ENCODE measurements at places on chromosomes 7 and 10.
A peak's percentile ranks its signal among the peaks of the same experiment; 100 is the strongest.

DNA sequence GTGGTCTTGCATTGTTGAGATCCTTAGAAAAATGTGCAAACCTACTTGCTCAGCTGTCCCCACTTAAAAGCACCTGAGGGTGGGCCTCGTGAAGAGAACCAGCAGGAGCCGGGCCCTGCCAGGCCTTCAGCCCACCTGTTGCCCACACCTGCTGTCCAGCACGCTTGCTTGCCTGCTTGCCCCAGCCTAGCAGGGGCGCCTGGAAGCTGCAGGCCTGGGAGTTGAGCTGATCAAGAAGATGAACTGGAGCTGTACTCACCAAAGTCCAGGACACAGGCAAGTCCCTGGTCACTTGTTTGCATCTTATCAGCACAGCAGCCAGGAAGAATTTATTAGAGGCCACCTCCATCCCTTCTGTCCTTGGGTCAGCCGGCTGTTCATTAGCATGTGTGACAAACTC is 23.2 kb downstream of the CYP26A1 start:
- no peak for DNase-seq

DNA sequence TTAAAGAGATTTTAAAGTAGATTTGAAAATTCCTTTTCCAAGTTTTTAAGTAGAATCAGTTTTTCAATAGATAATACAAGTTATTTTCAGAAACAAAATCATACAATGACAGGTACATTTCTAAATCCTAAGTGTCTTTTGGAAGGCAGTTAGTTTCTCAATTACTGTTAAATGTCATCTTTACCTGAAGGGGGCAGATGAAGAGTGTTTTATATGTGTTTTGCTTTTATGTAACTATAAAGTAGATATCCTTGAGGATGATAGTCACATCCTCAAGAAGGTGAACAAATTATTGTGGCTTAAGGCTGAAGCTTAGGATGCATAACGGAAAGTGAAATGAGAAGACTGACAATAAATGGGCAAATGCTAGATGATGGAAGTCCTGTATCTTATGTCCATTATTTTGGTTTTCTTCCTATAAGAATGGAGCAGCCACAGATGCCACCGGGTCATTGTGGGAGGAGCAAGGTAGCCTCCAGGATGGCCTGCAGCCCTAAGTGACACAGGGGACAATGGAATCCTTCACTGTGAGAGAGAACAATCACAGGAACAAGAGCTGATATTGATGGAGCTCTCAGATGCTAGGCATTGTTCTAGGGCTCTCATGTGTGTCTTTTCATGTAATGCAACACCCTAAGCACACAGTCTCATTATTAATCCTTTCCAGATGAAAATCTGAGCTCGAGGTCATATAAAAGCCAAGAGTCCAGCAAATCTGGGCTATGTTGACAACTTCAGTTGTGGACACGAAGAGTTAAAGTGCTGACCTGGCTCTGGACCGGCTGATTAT is 14.1 kb upstream of the MKX start:
- DNase-seq: no peak

GRCh38 chr7:7897509-7897908 is 71.1 kb upstream of the GLCCI1 start:
- no peak for DNase-seq

GRCh38 chr10:6909905-6910560 is 330.0 kb upstream of the PRKCQ start:
- no peak for DNase-seq

- DNase-seq: no peak
These were observed 74.3 kb downstream of the PTN start for GRCh38 chr7:137269240-137269639.

DNA sequence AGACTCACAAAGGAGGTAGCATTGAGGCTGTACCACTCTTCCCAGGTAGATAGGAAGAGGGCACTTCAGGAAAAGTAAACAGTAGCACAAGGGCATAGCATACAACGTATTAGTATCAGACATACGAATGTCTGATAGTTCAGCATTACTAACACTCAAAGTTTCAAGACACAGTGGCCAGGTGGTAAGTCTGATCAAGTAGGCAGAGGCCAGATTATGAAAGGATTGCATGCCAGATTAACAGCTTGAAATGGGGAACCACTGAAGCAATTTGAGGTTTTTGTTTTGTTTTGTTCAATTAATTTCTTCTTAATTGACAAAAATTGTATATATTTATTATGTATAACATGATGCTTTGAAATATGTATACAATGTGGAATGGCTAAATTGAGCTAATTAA is 45.7 kb upstream of the IL6 start:
- no peak for DNase-seq

GRCh38 chr7:82528577-82529310 is 85.2 kb upstream of the CACNA2D1 start:
- DNase-seq: no peak

GRCh38 chr7:75937958-75938786 is 23.2 kb downstream of the POR start:
- DNase-seq: no peak

GRCh38 chr7:92034116-92034515 is 93.5 kb downstream of the AKAP9 start:
- DNase-seq: no peak

DNA sequence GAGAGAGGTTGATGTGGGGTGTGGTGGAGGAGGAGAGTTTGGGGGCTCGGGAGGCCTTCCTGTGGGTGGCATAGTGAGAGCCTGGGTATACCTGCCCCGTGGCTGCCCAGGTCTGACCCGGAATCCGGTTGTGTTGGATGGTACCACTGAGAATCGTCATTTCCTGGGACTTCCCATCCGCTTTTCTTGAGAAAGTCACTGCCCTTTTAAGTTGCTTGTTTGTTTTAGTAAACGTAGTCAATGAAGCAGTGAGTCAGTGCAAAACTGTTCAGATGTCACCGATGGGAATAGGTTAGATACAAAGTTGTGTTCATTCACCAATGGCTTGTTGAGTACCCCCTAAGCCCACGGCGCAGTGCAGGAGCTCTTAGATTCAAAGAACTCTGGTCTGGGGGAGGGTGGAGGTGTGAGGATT is 285.8 kb downstream of the CAMK1D start:
- no peak for DNase-seq

DNA sequence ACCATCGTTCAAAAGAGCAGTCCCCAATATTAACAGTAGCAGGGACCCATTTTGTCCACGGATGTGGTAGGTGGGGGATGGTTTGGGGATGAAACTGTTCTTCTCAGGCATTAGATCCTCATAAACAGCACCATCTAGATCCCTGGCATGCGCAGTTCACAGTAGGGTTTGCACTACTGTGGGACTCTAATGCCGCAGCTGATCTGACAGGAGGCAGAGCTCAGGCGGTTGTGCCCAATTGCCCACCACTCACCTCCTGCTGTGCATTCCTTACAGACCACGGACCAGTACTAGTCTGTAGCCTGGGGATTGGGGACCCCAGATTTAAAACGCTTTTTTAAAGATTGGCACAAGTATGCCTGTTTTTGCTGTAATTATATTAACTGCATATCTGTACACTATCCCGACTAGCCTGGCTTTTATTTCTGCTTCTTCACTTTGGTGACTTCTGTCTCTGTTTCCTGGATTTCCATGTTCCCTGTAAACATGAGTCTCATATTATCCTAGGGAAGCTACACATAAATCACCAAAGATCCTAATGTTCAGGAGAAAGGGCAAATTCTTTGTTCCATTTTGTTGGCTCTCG is 163.3 kb upstream of the AKR1E2 start:
- no peak for DNase-seq

DNA sequence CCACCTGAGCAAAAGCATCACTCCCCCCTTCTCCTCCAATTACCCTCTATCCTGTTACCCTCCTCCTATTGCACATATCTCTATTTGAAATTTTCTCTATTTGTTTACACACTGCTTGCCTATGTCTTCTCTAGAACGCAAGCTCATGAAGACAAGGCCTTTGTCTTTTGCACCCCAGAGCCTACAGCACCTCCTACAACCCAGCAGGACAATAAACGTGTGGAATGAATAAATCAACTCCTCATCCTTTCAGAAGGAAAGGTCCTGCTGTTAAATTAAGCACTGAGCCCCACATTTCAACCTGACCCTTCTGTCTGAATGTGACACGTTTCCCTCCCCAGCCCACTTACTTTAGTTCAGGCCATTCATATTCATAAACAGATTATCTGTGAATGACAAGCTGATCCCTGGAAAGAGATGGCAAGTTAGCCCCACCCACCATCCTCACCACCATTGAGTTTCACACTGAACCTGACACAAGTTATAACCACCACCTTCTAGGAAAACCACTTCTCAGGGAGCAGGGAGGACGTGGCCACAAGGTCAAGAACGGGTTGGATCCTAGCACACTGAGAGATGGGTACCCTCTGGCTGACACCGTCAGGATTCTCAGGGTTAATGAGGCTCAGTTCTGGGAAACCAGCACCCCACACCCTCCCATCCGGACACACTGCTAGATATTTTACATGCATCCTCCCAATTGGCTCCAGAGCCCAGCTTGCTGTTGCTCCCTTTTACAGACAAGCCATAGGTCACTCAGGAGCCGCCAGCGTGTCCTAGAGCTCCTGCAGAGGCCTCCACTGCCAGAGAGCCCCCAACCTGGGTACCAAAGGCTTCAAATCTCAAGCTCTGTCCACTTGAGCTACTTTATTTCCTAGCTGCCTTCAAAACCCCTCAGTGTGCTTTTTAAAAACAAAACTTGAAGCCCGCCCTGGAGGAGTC is 934 bp downstream of the PRTFDC1 start:
- DNase-seq: no peak

- DNase-seq: no peak
These were observed 106.9 kb upstream of the BET1 start for GRCh38 chr7:94111009-94111408.

DNA sequence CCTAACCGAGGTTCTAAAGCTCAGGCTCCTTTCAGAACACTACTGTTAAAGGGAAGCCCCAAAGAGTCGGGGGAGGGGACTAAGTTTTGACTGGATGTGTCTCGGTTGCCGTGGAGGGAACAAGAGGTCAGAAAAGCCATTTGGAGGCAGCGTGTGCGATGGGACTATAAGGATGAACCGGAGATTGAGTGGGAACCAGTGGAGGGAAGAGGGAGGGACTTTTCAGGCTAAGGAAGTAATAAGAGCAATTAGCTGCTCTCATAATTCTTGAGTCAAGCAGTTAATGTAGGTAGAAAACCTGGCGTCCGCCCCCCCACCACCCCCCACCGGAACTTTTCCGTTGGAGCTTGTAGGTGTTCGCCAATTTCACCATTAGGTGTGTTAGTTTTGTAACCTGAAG is 491 bp upstream of the AKAP9 start:
- no peak for DNase-seq

DNA sequence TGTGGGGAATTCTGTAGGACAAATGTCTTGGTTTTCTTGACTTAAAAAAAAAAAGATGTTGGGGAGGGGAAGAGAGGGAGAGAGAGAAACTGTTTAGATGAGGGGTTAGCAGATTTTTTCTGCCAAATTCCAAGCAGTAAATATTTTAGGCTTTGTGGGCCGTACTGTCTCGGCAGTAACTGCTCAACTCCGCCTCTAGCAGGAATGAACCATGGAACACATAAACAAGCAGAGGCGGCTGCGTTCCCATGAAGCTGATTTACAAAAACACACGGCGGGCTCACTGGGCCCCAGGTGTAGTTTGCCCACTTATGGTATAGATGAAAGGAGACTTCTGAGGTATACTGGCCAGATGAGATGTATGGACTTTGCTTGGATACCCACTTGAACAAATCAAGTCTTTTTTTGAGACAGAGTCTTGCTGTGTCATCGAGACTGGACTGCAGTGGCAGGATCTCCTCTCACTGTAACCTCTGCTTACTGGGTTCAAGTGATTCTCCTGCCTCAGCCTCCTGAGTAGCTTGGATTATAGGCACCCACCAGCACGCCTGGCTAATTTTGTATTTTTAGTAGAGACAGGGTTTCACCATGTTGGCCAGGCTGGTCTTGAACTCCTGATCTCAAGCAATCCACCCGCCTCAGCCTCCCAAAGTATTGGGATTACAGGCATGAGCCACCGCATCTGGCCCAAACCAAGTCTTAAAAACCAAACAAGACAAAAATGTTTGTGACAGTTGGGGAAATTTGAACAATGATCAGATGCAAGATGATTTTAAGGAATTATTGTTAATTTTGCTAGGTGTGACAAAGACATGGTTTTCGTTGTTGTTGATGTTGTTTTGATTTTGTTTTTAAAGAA is 9.7 kb upstream of the ADAMTS14 start:
- no peak for DNase-seq

DNA sequence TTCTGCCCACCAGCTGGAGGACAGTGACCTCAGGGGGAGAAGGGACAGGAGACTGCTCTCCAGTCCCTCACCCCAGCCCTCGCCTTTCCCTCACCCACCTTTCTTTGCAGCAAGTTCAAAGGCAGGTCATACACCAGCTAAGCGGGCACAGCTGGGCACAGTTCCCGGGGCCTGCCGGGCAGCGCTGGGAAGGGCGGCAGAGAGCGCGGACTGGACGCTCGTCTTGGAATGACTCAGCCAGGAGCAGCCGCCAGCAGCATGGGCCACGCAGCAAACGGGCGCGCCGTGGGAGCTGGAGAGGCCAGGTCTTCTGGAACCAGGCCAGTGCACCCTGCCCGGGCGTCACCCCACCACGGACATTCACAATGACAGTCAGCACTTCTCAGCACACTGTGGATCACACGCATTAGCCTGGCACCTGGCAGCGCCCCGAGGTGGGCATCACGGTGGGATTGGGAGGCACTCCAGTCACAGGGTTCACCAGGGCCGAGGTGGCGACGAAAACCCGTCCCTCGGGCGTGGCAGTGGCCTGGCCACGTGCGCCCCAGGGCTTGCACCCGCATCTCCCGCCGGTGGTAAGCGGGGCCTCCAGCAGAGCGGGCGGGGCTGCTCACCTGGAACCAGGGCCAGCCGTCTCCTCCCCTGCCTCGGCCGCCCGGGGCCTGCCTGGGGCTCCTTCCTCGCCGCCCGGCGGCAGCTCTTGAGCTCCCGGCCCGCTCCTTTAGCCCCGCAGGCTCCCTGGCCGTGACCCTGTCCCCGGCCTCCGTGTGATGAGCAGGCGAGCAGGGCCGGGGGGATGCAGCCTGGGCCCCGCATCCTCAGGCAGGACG is 29.0 kb upstream of the WDFY4 start:
- peak; percentile 67 for DNase-seq

DNA sequence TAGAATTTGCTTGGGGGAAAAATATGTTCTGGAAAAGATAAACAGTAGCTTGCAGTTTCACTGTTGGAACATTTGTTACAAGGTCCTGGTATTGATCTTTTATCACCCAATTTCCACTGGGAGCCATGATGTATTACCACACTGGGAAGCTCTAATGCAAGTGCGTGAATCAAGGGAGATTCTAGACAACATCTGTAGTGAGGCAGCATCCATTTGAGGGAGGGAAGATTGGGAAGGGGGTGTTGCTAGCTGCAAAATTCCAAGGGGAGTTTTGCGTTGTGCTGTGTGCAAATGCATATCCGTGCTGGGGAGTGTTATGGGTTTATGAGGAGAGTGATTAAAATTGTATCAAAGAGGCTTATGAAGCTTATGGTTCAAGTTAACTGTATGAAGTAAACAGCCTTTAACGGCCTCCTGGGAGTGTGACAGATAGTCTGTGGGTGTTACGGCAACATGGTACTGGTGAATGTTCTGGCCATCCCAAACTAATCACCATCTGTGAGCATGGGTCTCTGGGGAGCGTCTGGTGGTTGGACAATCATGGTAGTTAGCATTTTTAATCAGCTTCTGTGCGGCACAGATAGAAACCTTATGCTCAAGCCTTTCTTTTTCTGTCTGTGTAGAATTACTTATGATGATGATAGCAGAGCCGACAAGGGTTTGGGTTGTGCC is 601.9 kb upstream of the GALNT17 start:
- no peak for DNase-seq

- no peak for DNase-seq
These were observed 96.6 kb downstream of the ZNF248 start for GRCh38 chr10:37760817-37761216.

GRCh38 chr10:44172883-44173607 is 211.9 kb downstream of the CXCL12 start:
- DNase-seq: no peak

- no peak for DNase-seq
These were observed 80.4 kb downstream of the CHST15 start for GRCh38 chr10:124012991-124013390.
